Stimulated activated CD8-positive, alpha-beta memory T cell treated with anti-CD3 and anti-CD28 coated beads, Interleukin-4, amount 100 ng/mL, for 4 hours (primary cell): ENCODE measurements at places on chromosomes 1 and 21.

- no peak for DNase-seq
These were observed 498 bp downstream of the KRTAP10-2 start for GRCh38 chr21:44550807-44551206.

DNA sequence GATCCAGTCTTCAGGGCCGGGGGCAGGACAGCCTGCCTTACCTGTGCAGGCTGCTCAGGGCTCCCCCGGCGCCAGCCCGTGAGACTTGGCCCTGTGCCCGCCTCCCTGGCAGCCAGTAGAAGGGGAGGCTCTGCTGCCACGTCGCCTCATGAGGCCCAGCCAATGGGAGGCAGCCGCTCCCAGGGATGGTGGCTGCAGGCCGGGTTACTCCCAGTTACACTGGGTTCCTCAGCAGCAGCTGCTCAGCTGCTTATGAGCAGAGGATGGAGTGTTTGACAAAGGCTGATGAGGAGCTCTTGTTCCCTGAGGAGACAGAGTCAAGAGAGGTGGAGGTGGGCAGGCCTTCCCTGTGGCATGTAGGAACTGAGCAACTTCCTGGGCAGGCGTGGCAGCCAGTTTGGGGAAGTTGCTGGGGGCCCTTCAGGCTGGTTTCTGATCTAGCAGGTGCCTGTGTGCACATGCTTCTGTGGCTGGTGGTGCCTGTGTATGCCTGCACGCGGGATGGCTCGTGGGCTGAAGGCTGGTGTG is 5.5 kb downstream of the MFSD2A start:
- DNase-seq = no peak

DNA sequence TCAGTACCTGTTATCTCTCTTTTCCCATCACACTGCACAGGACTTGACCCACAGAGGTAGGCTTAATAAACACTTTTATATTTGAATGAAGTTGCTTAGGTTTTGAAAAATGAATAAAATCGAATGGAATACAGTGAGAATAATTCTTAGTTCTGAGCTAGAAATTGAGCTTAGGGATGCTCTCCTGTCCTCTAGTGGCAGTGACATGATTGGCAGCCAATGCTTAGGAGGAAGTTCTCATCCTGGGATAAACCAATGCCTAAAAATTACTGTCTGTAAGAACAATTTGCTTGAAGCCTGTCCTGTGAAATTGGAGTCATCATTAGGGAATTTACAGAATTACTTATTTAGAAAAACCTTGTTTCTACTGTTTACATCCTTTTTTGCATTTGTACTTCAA is 21.3 kb upstream of the CYP4X1 start:
- DNase-seq = no peak

DNA sequence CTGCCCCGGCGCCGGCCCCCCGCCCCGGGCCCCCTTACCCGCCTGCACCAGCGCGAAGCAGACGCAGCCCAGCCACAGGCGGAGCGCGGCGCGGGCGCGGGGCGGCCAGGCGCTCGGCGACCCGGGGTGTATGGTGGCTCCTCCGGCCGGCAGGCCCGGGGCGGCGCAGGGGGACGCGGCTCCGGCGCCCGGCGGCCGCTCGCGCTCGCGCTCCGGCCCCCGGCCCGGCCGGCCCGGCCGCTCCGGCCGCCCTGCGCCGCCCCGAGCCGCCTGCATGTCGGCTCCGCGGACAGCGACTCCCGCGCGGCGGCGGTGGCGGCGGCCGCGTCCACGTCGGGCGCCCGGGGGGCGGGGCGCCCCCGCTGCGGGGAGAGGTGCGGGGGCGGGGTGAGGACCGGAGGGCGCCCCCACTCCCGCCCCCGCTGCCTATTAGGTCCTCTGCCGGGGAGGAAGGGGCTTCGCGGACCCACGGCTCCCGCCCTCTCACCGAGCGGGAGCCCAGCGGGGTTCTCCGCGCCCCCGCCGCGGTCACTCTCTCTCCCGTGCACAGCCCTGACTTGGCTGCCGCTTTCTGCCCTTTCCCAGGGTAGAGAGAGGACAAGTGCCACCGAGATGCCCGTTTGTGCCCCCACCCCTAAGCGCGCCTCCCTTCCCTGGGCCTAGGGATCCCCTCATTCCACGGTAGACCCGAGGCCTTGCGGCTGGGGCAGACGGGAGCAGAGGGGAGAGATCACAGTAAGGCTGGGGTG is at the start of gene FNDC5:
TSS of gene FNDC5 (minus strand) at position 298 of the 749 bp plus-strand sequence.
- no peak for DNase-seq

GRCh38 chr1:155174324-155175280 is 953 bp downstream of the TRIM46 start:
- DNase-seq = no peak

DNA sequence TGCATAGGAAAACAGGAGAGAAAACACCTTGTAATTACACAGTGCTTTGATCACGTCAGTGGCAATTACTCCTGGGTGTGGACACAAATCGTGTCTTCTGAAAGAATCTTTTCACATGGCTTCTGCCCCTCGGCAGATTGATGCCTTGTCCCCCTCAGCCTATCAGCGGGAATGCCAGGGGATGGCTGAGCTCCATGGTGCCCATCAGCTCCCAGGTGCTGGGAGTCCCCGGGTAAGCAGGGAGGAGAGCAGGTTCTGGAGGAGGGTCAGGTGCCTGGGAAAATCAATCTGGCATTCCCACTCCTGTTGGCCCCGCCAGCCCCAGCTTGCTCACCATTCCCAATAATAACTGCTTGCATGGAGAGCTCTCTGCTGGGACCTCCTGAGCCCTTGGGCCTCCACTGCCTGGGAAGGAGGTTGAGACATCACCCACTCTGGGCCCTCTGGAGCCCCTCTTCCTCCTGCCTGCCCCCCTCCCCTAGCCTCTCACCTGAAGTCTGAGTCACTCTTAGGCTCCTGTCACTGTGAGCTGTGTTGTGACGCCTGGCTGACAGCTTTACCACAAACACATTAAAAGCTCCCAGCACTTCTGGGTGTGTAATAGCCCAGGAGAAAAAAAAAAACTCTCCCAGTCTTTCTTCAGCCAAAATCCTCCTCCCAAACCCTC is 4.9 kb downstream of the CAMK2N1 start:
- DNase-seq = no peak

DNA sequence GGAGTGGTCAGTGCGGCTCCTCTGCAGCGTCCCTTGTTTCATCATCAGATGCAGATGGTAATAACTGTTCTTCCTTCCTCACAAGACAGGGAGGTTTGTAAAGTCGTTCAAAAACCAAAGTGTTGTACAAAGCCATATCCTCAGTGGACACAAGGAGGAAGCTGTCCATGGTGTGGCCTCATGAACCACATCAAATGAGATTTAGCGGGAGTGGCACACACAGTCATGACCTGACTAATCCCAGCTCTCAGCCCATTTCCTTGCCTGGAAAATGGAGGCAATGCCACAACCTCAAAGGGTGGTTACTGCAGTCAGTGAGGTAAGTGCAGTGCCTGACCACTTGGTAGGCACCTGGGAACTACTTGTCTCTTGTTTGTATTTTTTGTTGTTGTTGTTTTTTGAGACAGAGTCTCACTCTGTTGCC is 13.4 kb downstream of the ENTREP3 start:
- no peak for DNase-seq

GRCh38 chr1:218493986-218494385 is 148.8 kb downstream of the TGFB2 start:
- no peak for DNase-seq

- DNase-seq = no peak
These were observed 153.6 kb downstream of the CNIH3 start for GRCh38 chr1:224769452-224770335.

DNA sequence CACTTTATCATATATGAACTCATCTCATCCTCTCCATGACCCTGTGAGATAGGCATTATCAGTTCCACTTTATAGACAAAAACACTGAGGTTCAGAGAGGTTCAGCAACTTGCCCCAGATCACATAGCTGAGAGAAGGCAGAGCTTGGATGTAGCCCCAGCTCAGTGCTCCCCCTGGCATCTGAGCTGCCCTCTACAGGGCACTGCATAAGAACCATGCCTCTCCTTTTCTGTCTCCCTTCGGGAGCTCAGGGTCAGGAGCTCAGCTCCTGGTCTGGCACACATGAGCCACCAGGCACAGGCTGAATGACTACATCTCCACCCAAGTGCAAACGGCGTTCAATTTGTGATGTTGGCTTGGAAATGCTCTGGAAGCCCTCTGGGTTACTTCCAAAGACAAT is 16.9 kb downstream of the RAB7B start:
- no peak for DNase-seq

GRCh38 chr1:1179983-1180861 is 6.5 kb downstream of the TTLL10 start:
- no peak for DNase-seq
